ENCODE measurements at places on chromosomes 2 and 18.

DNA sequence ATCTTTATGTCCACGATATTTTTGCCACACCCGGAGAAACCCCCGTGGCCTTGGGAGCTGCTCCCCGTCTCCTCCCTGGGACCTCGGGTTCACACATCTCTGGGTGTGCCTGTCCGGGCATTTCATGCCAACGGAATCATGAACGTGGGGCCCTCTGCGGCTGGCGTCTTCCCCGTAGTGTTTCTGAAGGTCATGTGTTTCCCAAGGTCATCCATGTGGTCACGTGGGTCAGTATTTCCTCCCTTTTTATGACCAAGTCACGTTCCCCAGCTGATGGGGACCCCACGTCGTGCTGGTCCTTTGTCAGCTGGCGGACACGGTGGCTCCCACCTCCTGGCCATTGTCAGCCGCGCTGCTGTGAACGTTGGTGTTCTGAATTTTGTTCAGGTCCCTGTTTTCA lies 135.7 kb downstream of the NFATC1 start:
- no peak for DNase-seq

DNA sequence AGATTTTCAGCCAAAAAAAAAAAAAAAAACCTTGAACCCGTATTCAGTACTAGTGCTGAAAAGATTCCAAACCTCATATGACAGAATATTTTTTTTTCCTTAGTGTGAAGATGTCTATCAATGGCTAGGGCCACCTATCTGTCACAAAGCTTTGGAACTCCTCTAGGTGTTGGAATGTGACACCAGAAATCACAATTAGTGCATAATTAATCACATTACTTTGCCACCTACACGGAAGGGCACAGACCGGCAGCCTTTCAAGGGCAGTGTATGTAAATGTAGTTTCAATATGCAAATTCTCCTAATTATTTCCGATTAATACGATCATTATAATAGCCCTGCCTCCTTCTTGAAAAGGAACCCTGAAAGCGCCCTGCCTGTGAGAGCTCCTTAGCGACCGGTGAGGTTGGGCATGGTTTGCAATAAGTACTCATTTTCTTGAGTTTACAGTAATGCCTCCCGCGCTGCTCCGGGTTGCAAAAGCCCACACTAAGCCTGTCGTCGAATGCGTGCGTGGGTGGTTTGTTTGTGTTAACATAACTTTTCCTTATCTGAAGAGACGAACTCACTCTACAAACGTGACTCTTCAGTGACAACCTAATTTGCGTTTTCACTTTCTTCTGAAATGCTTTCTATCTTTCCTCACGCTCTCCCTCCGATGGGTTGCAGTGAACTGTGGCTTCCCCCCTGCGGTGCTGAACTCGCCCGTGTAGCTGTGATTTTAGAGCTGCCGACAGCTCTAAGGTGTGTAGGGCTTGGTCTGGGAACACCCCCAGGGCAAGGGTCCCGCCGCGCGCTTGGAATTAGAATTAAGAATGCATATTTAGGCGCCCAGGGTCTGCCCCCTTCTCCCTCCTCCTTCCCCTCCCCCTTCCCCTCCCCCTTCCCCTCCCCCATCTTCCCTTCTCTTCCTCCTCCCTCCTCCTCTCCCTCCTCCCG lies 765 bp upstream of the ID2 start:
- peak; percentile 76 for DNase-seq

DNA sequence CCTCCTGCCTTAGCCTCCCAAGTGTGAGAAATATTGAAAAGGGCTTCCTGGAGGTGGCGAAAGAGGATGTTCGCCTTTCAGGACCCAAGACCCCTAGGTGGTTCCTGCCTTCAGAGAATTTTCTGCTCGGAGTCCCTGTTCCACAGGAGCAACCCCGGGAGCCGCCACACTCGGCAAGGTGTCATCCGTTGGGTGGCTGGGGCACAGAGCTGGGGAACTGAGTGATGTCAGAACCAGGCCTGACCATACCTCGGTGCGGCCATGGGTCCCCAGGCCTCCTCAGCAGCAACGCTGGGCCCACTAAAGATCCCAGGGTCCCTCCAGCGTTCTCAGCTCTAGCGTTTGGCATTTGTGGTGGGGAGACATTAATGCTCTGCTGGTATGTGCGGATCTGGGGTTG lies 23.7 kb upstream of the TAF1B start:
- no peak for DNase-seq

DNA sequence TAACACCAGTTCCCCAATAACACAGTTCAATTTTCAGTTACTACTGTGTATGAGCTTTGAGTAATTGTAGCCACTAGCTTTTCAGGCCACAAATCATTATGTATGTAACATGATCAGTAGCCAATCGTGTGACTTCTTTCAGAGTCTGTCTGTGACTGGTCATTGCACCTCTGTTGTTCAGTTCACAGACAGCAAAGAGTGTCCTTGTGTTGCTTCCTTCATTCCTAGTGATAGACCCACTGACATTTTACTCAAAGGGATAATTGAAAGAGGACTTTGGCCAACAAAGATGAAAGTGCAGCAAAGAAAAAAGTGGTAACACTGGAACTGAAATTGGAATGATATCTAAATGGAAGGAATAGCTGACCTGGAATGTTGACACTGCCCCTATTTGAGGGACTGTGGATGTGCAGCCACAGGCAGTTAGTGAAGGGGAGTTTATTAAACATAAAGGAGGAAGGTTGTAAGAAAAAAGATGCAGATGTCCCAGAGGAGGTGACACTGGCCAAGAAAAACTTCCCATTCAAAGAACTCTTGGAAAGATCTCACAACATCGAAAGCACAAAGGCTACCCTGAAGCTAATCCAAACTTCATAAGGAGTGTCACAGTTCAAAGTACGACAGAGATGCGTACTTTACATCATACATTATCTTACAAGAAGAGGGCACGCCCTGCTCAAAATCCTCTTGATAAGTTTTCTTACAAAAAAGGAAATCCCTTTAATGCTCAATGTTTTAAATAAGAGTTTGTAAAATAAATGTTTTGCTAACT lies 19.3 kb downstream of the TTC39C start:
- DNase-seq, result no peak

DNA sequence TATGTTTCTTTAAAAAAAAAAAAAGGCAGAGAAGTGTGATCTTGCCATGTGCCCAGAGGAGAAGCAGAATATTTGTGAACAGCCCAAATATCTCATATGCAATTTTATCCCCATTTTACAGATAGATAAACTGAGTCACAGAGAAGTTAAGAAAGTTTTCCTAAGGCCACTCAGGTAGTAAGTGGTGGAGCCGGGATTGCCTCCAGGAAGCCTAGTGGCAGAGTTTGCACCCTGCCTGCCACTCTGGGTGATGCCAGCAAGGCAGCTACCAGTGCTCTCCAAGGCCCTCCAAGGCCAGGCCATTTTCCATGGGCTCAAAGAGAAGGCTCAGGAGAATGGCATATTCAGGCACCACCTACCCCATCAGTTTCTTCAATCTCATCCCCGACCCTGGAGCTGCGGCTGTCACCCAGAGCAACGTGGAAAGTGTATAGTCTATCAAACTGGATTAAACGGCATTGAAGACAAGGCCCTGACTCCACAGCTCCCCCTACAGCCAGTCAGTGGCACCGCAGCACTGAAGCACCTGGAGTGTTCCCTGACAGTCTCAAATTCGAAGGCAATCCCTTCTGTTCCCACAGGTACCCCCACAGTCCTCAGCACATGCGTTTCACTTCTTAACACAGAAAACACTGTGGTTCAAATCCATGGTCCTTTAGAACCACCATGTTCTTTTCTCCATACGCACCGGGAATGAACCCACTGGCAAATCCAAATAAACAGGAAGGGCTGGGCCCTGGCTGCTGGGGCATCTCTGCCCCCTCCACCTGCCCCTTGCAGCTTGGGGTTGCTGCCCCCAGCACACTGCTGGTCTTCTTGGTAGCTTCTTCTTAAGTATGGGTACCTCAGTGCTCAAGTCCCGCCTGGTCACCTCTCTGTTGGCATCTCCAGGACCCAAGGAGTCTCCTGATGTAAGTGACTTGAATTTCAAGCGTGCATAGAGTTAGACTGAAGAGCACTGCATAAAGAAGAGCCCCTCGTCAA lies 175.3 kb downstream of the INHBB start:
- DNase-seq, result peak; percentile 37

GRCh38 chr18:34281722-34282121 lies 57.0 kb upstream of the NOL4 start:
- no peak for DNase-seq

DNA sequence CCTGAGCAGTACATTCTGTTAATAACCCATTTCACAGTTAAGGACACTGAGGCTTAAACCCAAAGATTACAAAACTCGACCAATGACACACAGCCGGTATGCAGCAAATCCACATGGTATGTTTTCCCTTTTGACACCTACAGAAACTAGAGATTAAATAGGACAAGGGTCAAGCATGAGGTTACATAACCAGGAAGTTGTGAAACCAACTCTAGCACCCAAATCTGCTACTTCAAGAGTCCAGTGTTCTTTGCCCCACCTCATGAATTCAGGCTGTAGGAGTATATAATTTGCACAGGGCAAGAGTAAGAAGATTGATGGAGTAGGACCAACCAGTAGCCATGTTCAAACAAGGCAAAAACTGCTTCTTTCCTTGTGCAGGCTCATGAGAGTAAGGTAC lies 249.8 kb downstream of the BCL11A start:
- DNase-seq, result no peak

DNA sequence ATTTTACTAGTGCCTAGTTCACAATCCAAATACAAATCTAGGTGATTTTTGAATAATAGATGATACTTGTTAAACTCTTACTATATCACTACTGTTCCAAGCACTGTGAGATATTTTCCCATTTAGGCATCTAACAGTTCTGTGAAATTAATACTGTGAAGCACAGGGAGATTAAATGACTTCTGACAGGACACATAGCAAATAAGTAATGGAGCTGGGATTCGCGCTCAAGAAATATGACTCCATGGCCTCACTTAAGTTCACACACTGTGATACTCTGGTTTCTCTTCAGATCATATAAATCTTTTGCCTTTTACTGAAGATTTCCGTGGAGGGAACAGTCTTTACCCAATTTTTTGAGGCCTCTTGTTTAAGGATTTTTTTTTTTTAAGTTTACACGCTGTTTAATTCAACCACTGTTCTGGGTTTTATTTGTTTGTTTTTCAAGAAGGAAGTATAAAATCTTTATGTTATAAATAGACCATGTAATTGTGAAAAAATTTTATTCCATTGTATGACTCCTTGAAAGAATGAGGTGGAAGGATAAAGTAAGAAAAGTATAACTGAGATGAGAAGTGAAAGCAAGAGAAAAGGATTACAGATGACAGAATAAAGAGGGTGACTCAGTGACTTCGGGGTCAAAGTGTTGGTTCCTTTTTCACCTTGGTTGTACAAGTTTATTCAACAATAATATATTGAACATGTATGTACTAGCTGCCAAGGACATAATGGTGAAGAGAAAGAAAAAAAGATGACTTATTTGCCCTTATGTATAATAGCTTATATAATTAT lies 30.2 kb downstream of the RBM45 start:
- DNase-seq, result peak; percentile 4

- DNase-seq, result no peak
Observed at GRCh38 chr2:26162963-26163362, 9.9 kb upstream of the GAREM2 start.

DNA sequence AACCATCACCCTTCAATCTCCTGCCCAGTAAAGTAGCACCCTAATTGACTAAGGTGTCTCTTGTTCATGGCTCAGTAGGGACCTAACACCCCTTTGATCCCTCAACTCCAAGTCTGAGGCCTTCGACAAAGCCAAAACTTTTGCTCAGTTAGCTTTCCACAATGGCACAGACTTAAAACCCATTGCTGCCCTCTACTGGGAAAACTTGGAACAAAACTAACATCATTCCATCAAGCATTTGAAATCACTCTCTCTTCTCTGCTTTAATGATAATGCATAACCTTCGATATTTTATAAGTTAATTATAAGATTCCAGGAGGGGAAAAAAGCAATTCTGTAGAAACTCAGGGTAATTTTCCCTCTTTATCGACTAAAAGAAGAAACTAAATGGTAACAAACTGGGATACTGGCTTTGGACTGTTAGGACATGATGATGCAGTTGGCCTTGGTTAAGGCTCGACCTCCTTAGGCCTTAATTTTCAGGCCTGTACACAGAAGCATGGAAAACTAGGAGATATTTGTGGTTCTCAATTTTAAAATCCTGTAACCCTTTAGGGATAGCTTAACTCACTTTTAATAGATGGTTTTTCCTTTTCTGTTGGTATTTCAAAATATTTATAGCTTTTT lies 127.8 kb downstream of the STK39 start:
- peak; percentile 64 for DNase-seq

DNA sequence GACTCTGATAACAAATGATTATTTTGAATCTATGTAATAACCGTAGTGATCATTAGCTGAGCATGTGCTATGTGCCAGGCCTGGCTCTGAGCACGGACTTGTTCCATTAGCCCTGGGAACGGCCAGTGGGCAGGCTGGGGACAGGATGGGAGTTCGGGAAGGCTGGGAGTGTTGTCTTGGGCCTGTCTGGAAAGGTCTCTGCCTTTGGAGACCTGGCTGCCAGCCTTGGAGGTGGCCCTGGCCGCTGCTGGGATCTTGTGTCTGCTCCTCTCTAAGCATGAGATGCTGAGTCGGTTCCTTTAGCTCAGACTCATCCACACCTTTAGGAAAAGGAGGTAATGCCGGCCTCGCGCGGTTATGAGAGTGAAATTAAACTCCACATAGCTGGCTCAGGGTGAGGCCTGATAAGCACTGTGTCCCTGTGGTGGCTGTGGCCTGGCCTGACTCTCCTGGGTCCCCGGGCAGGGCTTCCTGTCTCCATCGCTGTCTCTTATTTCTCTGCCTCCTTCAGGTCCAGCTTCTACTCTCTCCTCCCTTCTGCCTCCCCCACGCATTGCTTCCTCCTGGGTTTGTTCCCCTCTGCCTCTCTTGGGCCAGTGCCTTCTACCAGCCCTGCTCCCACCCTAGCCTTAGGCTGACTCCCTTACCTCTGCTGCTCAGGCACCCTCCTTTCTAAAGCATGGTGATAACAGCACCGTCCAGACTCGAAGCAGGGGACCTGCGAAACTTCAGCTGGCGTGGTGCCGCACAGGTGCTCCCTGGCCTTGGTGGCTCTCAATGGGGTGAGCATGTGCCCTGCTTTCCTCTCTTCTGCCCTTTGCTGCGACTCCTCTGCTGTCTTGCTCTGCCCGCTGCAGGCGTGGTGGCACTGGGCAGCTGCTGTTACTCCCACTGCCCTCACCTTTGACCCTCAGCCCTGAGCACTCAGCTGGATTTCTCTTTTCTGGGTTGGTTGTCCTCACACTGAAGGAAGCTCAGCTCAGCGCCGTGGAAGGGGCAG lies 41.8 kb downstream of the NCK2 start:
- no peak for DNase-seq

DNA sequence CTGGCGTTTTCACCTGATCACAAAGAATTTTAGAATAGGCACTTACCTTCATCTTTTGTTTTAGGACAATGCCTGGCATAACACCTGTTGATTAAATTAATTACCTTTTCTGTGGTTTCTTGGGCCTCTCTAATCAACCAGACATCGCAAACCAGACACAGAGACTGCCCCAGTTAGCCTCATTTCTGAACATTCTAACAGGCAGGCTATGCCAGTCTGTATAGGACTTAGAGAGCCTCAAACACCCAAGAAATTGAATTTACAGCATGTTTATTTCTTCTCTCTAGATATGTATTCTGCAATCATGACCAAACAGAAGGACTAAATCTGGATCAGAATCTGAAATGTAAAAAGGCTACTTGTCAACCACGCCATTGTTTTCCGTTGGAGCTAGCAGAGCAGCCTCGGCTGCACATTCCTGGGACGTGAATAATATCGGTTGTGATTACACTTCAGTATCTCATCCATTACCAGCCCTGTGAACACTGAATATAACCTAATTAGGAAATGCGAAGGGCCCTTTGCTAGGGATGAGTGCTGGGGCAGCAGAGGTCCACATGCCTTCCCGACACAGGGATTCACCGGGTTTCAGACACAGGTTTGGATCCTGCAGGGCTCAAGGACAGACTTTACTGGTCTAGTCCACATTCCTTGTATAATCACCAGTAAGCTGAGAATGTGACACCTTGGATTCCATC lies 17.5 kb upstream of the CDC42EP3 start:
- DNase-seq, result peak; percentile 96

Data from fibroblast of skin of scalp (primary cell).